NCI-H69 (cell line): ENCODE measurements at places on chromosomes 7 and 10.
A peak's percentile ranks its signal among the peaks of the same experiment; 100 is the strongest.

DNA sequence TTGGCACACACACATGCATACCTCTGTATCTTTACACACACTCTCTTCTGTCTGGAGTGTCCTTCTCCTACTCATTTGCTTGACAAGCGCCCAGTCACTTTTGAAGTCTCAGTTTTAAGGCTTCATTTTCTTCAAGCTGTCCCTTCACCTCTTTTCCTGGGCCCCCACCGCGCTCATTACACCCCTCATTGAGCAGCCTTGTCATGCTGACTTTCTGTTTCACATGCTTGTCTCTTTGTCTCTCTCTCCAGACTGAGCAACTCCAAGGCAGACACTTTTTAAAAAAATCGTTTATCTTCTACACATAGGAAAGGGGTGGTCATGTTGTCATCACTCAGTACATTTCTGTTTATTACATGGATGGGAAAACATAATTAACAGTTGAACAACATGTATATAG, 225.2 kb upstream of the FZD1 start:
- no peak for DNase-seq

DNA sequence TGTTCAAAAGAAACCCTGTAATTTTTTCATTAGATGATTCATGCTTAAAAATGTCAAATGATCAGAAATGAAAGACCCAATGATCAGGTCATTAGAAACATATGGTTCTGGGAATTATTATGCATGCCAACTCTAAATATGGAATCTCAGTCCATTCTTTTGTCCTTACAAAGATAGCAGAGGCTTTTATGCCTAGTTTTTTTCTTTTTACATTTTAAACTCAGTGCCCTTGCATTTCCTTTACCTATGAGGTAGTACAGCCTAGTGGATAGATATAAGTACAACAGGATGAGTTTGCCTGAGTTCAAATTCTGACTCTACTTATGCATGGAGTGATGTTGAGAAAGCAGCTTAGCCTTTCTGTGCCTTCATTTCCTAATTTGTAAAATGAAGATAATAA, 392.9 kb downstream of the SUGCT start:
- no peak for DNase-seq

GRCh38 chr10:30454744-30455510, 20.9 kb downstream of the MAP3K8 start:
- no peak for DNase-seq

DNA sequence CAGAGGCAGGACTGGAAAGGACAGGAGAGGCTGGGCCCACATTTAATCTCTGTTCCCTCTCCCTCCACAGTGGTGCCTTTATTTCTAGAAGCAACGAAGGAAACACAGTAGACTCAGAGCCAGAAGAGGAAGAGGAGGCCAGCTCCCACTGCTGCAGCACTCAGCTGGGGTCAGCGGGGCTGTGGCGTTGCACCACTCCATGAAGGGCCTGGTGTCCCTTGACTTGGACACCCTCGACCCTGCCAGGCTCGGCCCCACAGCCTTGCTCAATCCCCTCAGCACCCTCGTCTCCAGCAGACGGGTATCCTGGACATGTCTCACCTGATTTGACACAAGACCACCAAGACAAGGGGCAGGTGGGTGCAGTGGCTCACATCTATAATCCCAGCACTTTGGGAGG, 38.8 kb downstream of the PRKAG2 start:
- DNase-seq: no peak

DNA sequence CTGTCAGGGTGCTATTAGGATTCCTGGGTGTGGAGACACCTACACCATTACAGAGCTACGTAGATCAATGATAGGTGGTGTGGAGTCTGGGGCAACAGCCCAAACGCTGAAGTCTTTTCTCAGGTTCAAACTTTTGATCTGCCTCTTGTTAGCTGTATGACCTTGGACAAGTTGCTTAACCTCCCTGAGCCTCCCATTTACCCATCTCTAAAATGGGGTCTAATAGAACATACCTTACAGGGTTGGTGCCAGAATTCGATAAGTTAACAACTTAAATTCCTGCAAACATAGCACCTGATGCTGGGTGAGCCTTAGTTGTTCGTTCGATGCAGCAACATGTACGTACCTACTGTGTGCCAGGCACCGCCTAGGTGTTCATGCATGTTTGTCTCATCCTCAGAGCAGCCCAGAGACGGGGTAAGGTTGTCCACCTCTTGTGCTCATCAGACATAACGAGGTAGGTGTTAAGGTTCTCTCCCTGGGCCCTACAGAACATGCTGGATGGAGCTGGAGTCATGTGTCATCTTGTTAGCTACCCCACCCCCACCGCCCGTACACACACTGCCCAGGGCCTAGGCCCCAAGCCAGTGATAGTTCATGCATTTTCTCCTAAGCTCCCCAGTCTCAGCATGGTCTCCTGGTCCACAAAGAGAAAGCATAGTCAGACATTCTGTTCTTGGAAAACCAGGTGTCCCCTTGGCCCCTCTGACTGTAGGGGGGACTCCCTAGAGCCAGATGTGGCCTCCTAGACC, 41.0 kb upstream of the SLC29A3 start:
- peak; percentile 41 for DNase-seq

GRCh38 chr10:132443983-132444876, 47.2 kb downstream of the PWWP2B start:
- DNase-seq: peak; percentile 95

DNA sequence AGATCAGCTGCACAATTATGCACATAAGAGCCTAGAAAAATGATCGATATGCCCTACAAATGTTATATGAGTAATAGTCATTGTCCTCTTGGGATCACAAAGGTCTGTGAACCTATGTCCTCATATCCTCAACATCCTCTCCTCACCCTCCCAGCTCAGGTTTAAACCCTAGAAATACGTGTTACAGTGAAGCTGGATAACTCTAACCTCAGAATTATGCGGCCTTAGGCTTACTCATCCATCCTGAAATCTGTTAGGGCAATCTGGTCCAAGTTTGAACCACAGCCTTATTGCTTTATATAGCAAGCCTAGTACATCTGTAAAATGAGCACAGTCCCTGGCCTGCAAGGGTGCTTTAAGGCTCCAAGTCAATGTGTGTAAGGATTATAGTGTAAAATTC, 84.2 kb upstream of the FRMD4A start:
- no peak for DNase-seq

GRCh38 chr10:89258881-89259280, 7.3 kb upstream of the LIPA start:
- no peak for DNase-seq

GRCh38 chr10:13715100-13715499, 128.3 kb downstream of the PRPF18 start:
- DNase-seq: no peak

GRCh38 chr10:95275726-95276366, 15.0 kb downstream of the PDLIM1 start:
- DNase-seq: no peak

DNA sequence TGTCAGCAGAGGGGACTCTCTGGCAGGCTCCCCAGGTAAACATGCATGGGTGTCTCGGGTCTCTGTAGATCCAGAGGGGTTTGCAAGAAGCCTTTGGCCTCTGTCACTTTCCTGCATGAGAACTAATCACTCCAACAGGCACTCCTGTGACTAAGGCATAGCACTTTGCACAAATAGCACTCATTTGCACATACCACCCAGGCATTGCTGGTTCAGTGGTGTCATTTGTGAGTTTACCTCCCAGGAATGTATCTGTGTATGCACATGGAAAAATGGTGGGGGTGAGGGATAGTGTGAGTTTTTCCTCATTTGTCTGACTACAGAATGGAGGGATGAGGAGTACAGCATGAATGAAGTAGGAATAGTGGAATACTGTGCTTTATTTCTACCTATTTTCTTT, 39.5 kb downstream of the CNNM1 start:
- no peak for DNase-seq

DNA sequence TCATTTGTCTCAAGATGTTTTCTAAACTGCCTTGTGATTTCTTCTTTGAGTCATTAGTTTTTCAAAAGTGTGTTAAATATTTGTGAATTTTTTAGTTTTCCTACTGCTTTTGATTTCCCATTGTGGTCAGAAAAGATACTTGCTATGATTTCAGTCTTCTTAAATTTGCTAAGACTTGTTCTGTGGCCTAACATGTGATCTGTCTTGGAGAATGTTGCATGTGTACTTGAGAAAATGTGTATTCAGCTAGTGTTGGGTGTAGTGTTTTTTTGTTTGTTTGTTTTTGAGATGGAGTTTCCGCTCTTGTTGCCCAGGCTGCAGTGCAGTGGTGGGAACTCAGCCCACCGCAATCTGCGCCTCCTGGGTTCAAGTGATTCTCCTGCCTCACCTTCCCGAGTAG, 28.6 kb downstream of the BMPR1A start:
- no peak for DNase-seq

GRCh38 chr10:1788401-1788800, 51.1 kb upstream of the ADARB2 start:
- DNase-seq: no peak

- DNase-seq: no peak
Observed at GRCh38 chr10:34488476-34489130, 326.5 kb downstream of the PARD3 start.

DNA sequence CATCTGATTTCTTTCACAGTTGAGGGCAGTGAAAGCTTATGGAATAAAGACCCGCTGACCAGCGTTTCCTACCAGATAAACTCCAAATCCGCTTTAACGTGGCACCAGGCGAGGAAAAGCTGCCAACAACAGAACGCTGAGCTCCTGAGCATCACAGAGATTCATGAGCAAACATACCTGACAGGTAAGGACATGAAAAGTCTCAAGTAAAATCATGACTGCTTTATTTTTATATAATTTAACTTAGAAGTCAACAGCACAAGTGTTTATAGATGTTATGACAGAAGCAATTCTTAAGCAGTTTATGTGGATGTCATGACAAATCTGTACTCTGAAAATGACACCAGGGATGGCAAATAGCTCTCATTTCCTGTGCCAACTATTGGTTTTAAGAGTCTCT, 24.5 kb downstream of the MRC1 start:
- no peak for DNase-seq

DNA sequence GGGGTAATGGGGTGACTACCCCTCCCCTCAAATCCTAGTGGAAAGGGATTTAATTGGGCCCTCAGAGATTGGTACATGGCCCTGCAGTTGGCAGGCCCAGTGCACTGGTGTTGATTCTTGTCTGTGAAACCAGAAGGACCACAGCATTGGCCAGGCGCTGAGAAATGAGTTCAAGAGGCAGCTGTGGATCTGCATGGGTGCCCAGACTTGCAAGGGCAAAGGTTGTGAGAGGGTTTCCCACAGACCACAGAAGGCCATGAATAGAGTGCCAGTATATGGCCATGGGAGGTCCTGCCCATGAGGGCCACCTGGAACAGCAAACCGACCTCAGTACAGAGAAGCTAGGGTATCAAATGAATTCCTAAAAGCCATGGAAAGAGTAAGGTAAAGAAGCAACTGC, 32.9 kb downstream of the TMEM168 start:
- DNase-seq: no peak

- DNase-seq: no peak
Observed at GRCh38 chr7:108311446-108312168, 144.6 kb downstream of the NRCAM start.

- DNase-seq: no peak
Observed at GRCh38 chr7:105249216-105249615, 139.5 kb downstream of the SRPK2 start.

- DNase-seq: no peak
Observed at GRCh38 chr10:49115796-49116508, 630 bp upstream of the VSTM4 start.

GRCh38 chr10:125679436-125679835, 3.5 kb downstream of the TEX36 start:
- DNase-seq: no peak

DNA sequence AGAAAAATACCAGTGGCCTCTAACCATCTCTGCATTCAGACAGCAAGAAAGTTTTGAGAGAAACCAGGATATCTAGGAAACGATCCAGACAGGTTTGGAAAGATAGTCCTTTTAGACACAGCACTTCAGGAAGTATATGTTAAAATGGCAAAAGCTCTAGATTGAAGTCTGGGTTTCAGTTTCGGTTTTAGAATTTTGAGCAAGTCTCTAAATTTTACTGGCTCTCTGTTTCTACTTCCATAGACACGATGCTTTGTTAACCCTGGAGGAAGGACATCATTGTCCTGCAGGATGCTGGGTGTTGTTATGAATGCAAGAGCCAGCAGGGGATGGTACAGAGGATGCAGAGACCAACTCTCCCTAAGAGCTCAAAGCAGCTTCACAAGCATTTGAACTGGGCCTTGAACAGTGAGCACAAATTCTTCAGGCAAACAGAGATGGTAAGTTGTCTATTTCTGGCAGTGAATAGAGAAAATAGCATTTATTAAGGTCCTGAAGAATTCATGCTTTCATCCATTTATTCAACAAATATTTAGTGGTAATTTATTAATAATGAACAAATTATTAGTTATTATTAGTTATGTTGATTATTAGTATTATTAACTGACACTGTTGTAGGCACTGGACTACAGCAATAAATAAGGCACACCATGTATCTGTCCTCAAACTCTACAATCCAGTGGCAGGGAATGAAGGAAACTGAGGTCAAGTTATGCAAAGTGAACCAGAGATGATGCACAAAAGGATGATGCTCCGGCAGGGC, 152.7 kb upstream of the NRP1 start:
- no peak for DNase-seq

DNA sequence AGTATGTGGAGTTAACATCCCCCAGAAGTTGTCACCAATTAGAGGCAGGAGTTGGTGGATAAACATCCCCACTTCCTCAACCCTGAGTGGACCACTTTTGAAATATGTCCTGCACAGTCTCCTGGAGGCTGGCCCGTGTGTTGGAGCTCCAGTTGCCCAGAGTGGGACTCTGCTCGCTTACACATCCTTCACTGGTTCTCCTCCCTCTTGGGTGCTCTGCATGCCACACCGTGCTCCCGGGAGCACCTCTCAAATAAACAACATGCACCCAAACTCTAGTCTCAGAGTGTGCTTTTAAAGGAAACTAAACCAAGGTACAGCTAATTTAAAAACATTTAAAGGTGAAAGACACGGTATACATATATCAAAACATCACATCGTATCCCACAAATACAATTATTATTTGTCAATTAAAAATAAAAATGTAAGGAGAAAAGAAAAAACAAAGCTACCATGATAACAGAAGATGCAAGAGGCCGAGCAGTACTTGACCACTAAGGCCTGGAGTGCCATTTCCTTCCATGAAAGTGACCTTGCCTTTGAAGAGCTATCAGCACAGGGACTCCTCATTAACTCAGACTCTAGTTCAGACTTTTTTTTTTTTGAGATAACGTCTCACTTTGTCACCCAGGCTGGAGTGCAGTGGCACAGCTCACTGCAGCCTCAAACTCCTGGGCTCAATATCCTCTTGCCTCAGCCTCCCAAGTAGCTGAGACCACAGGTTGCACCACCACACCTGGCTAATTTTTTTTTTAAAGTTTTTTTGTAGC, 47.8 kb upstream of the SAMD8 start:
- no peak for DNase-seq

DNA sequence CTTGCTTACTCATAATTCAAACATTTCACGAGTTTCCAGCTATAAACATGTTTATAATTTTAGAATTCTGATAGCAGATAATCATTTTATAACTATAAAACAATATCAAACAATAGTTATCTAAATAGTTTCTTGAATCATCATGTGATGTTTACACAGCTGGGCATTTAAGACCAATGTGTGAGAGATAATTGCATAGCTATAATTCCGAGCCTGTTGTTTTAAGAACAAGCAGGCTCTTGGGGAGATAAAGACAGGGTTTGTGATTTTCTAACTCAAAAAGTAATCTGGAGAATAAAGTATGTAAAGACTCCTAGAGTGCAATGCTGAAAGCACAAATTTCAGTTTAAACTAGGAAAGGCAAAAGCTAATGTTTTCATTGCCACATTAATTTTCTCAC, 331.2 kb downstream of the LRRTM3 start:
- peak; percentile 92 for DNase-seq

- DNase-seq: peak; percentile 43
Observed at GRCh38 chr10:103781329-103782061, 73.9 kb downstream of the SH3PXD2A start.
